CD4-positive, alpha-beta T cell treated with Interleukin-6 for 4 hours (primary cell): ENCODE measurements at places on chromosomes 4 and X.

- no peak for DNase-seq
Measured at GRCh38 chr4:142566243-142566642, 279.9 kb downstream of the INPP4B start.

GRCh38 chr4:168263039-168263438 lies 55.5 kb downstream of the DDX60 start:
- no peak for DNase-seq

GRCh38 chr4:145828802-145829485 lies 109.7 kb downstream of the ZNF827 start:
- no peak for DNase-seq

- no peak for DNase-seq
Measured at GRCh38 chr4:82104578-82104977, 269.2 kb downstream of the HNRNPD start.

- peak; percentile 5 for DNase-seq
Measured at GRCh38 chrX:38803243-38803587, 2.0 kb downstream of the MID1IP1 start.

DNA sequence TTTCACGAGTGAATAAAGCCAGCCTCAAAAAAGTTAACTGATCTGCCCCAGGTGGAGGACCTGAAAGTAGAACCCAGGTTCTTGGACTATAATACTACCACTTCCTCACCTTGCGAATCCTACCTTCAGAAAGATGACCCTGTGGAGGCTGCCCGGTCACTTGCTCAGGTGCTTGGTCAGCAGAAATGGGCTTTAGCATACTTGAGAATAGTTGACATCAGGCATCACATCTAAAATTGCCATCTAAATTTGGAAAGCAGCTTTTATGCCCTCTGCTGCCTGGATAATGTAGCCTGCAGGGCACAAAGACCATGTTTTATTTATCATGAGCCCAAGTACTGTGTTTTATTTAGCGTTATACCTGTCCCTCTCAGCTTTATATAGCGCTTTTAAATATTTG lies 3.0 kb downstream of the BCLAF3 start:
- DNase-seq = no peak

DNA sequence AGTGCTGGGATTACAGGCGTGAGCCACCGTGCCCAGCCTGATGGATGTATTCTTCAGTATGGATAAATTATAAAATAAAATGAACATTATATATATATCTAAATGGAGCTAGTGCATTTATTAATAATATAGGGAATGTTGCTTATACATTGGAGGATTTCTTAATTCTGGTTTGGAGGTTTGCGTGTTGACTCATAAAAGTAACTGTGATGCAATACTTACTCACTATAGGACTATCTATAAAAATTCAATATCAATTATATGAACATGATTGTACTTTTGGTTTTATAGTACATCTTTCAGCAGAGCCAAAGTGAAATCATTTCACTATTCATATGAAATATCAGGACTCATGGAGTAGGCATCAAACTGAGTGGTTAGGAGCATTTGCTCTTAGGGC lies 3.2 kb upstream of the AREG start:
- no peak for DNase-seq

GRCh38 chr4:139617702-139618490 lies 47.7 kb upstream of the MGST2 start:
- DNase-seq = no peak

GRCh38 chrX:10841579-10841978 lies 221.2 kb upstream of the MID1 start:
- DNase-seq = no peak

DNA sequence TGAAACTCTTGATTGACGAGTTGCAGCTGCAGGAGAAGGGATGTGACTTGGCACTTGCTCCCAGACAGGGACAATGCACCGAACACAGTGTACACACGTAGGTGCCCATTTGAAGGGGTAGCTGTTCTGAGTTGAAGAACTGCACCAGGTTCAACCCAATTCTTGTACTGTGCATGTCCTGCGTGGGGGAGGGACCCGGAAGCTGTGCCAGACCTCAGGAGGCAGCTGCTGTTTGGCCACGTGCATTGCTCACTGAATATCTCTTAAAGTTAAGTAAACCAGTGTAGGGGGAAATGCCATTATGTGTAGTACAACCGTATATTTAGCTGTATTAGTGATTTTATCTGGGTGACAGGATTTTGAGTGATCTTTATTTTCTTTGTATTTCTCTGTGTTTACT lies 12.0 kb upstream of the RBBP7 start:
- DNase-seq = peak; percentile 10

GRCh38 chr4:186067757-186068385 lies 1.1 kb upstream of the TLR3 start:
- DNase-seq = peak; percentile 45

DNA sequence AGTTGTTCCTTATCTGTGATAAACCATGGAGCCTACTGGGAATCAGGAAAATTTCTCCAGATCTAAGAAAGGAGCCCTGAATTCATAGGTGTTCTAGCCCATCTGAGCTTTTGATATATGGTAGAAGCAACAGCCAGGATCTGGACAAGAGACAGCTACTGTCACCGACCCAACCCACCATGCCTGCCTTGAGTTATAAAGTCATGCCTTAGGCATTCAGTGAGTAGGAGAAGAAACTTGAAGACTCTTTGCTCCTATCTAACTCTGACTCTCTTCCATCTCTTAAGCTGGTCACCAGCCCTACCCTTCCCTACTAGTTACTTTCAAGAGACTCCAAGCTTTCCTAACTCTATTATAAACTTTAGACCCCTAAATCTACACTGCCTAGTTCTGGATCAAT lies 83.9 kb upstream of the FAM9B start:
- no peak for DNase-seq

- no peak for DNase-seq
Measured at GRCh38 chr4:155143512-155143911, 64.9 kb upstream of the NPY2R start.

GRCh38 chr4:118981171-118981838 lies 92.7 kb downstream of the SYNPO2 start:
- no peak for DNase-seq

DNA sequence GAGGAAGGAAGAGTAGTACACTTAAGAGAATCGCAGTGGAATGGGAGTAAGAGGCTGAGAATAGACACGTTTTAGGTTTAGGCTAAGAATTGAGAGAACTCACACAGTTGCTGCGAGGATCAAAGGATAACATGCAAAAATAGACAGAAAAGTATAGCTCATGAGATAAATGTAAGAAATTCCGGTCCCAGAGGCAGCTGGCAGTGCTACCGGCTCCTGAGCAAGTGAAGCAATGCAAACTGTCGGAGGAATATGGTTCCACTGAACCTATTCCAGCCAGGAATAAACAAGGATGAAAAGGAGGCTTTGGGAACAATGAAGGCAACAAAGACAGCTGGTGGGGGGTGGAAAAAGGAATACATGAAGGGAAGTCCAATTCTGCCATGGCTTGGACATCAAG lies 191.8 kb downstream of the QDPR start:
- DNase-seq = no peak

GRCh38 chr4:104128031-104128849 lies 366.5 kb downstream of the CXXC4 start:
- DNase-seq = no peak

DNA sequence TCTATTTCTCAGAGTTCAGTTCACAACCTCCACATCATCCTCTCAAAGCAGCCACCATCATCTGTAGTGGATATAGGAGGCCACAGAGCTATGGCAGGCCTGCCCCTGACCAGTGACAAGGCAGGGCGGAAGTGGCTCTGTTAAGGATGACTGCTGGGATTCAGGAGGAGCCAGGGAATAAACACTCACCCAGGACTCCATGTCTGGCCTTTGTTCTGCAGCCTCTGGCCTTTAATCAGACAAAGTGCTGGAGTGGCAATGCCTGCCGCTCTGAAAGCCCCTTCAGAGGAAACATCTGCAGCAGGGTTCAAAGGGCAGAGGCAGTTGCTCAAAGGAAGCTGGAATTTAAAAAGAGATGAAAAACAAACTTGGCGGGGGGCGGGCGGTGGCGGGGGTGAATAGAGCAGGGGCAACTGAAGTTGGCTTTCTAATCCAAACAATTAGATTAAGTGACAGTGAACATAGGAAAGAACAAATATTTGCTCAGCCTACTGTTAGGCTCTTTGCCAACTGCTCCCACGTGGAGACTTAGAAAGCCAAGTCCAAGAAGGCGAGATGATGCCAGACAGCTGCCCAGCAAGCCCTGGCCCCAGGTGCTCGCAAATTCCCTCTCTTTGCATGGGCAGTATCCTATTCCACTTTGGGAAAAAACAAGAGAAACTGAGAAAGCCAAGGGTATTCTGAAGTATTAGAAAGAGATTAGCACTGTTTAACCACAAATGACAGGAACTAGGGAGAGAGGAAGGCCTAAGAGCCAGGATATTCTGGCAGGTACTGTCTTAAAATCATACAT lies 5.5 kb downstream of the MPP1 start:
- no peak for DNase-seq

GRCh38 chr4:183186813-183187212 lies 87.8 kb downstream of the WWC2 start:
- no peak for DNase-seq

DNA sequence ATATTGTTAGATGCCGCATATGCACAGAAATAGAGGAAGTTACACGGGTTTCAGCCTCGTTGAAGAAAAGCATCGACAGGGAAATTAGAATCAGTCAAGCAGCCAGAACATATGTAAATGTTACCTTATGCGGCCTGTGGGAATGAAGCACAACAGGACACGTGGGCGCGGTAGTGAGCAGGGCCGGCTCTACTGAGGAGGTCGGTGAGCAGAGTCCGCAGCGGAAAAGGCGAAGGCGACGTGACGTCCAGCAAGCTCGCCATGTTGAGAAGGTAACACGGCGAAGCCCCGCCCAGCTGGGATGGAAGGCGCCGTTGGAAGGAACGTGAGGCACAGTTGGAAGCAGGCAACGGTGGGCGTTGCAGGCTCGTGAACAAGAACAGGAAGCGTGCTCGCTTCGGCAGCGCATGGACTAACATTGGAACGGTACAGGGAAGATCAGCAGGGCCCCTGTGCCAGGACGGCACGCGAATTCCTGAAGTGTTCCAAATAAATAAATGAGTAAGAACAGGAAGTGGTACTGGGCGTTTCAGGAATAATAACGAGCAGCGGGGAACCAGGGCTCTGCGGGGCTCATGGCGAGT lies 54.6 kb downstream of the MTNR1A start:
- DNase-seq = no peak

DNA sequence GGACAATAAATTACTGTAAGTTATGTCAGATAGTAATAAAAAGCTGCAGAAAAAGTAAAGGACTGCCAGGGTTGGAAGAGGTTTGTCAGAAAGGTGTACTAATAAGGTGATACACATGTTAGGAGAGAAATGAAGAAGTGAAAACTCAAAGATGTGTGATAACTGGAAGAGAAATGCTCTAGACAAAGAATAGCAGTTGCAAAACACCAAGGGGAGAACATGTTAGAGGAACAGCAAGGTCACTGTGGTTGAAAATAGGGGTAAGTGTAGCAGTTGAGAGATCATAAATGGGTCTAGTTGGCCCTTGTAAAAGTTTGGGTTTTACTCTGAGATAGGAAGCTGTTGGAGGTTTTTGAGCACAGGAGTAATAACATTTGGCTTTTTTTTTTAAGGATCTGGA lies 46.9 kb downstream of the HSPA4L start:
- no peak for DNase-seq

DNA sequence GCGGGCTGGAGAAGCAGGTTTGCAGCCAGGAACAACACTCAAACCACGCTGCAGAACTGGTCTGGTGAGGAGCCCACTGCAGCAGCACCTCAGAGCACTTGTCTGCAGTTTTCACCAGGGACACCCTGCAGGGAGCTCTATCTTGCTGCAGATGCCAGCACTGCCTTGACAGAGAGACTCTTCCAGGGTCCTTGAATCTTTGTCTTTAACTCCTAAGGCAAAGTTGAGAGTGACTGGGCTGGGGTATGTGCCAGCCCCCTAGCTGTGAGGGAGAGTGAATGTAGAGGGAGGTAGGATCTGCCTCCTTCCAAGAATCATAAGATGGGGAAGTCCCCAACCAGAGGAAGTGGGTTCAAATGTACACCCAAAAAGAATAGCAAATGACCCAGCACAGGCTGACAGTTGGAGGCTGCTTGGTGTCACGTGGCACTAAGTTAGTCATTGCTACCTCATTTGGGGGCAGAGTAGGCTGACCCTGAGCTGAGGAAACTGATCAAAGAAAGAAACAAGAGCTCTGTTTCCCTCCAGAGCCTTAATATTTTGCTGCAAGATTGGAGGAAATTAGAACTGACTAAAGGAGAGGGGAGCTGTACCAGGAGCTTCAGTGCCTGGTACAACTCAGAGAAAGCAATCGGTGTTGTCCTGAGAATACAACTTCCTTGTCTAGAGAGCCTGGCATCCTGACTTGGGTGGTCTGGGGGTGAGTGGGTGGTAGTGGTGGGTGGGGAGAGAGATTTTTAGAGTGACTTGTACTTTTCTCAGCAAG lies 28.2 kb upstream of the HUWE1 start:
- peak; percentile 60 for DNase-seq

- no peak for DNase-seq
Measured at GRCh38 chr4:4899202-4899925, 39.9 kb downstream of the MSX1 start.

DNA sequence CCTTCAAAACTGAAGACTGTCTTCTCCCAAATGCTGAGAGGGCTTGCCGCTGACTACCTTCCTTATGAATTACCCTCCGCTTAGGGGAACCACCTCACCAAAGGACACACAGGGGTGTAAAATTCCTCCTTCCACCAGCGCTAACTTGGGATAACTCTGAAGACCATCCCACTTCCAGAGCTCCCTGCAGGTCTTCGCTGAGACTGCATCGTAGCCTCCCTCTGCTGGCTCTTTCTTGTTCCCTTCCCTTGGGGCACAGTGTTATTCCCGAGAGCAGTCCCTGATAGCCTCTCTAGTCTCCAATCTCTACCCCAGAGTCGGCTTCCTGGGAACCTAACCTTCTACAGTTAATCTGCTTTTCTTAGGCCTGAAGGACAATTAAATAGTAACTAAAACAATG lies 725.5 kb upstream of the ATOH1 start:
- DNase-seq = no peak

- DNase-seq = no peak
Measured at GRCh38 chr4:91519155-91519554, 784.6 kb upstream of the GRID2 start.

GRCh38 chrX:31233941-31234496 lies 162.2 kb upstream of the FTHL17 start:
- no peak for DNase-seq

- DNase-seq = no peak
Measured at GRCh38 chrX:8591501-8591900, 126.9 kb downstream of the VCX3B start.

- no peak for DNase-seq
Measured at GRCh38 chr4:87363552-87363951, 27.4 kb downstream of the HSD17B11 start.

GRCh38 chr4:90118527-90119195 lies 8.5 kb upstream of the CCSER1 start:
- no peak for DNase-seq

- DNase-seq = peak; percentile 58
Measured at GRCh38 chr4:15001248-15001868, 923 bp upstream of the CPEB2 start.

GRCh38 chr4:183838987-183839712 lies 66.0 kb upstream of the STOX2 start:
- DNase-seq = no peak

- no peak for DNase-seq
Measured at GRCh38 chrX:55484948-55485347, 4.7 kb downstream of the USP51 start.
